Right kidney (tissue), 9 donors: ENCODE measurements at places on chromosomes 1 and 21.

- peak; percentile 19 for DNase-seq
Measured at GRCh38 chr21:29018540-29018939, 609 bp downstream of the RWDD2B start.

DNA sequence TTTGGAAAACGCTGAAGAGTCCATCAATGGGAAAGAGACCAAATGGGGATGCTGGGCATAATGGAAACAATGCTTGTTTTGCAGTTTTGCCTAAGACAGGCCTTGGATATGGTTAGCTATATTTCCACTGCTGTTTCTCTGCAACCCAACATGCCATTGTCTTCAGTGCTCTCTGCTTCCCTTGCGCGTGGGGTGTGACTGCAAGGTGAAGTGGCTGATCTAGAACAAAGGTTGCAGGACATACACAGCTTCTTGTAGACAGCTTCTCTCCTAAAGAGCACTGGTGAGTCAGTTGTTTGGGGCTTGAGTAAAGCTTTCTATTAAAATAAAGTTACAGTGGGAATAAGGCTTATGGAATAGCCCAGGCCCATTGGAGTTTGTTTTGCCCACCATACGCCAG lies 33.0 kb downstream of the RUNX1 start:
- no peak for DNase-seq

DNA sequence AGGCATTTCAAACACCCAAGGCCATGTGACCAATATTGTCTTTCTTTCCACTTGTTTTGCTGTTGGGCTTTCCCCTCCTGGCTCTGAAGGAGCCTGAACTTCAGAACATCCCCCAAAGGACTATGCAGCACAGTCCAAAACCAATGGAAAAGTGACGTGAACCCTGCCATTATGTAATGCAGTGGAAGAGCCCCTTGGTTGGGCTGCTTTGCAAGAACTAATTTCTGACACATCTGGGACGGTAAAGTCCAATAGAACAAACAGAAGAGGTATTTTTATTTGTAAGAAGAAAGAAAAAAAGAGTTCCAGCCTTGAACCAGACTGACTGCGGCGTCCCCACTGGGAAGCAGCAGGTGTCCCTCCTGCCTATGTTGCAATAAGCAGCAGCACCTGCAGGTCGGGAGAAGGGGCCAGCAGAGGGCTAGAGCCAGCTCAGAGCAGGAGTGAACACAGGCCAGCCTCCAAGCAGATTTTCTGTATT lies 116.7 kb downstream of the CDC7 start:
- no peak for DNase-seq

- DNase-seq: no peak
Measured at GRCh38 chr21:40060083-40060677, 192.9 kb downstream of the PCP4 start.

DNA sequence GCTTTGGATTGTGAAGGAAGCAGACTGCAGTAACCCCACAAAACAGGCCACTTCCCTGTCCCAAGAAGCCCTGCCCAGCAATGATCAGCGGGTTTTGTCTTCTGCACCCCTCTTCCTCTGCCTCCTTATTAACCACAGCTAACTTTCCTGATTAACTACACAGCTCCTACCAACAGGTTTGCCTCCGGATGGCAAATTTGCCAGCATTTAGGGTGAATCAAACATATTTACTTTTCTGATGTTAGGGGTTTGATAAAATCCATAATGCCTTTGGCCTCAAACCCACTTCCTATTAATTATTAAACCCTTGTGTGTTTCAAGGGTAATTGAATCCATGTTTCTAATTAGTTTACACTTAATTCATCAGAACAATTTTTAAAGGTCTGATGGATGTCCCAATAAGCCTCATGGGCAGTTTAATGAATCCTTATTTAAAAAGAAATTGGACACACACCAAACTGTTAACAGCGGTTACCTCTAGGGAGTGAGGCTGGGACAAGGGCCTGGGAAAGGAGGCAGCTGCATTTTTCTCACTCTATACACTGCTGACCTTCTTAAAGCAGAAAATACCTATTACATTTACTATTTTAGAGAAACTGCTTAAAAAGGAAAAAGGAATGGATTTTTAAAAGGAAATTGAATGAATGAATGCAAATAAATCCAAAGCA lies 91.9 kb downstream of the CSMD2 start:
- DNase-seq: no peak

- no peak for DNase-seq
Measured at GRCh38 chr1:157407917-157408525, 144.3 kb downstream of the FCRL5 start.

- DNase-seq: no peak
Measured at GRCh38 chr1:2845869-2846268, 44.4 kb upstream of the TTC34 start.

DNA sequence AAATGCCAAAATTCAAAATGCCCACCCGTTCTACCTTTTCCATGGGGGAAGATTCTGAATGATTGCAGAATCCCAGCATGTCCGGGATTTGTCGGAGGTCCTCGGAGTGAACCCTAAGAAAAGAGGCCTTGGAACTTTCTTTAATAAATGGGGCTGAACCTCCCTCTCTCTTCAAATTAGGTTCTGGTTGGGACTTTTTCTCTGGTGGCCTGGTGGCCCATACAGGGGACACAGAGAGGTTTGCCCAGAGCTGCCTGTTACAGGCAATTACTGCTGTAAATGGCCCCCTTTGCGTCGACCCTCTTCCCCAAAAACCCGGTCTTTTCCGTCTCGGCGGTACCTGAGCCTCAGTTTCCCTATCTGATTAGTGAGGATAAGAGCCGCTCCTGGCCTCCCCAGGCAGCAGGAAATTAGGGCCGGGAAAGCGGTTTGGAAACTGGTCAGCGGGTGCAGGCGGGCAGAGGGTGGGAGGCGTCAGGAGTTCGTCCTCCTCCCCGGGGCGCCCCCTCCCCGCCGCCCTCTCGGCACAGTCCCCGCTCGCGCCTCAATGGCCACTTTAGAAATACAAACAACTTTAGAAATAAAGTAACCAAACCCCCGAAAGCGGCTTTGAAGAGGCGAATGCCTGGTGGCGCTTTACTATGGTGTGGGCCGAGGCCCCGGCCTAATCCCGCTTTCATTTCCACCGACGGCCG lies 15.6 kb downstream of the PAX7 start:
- DNase-seq: peak; percentile 32

- DNase-seq: peak; percentile 50
Measured at GRCh38 chr1:162235241-162235800, 141.3 kb downstream of the SPATA46 start.

DNA sequence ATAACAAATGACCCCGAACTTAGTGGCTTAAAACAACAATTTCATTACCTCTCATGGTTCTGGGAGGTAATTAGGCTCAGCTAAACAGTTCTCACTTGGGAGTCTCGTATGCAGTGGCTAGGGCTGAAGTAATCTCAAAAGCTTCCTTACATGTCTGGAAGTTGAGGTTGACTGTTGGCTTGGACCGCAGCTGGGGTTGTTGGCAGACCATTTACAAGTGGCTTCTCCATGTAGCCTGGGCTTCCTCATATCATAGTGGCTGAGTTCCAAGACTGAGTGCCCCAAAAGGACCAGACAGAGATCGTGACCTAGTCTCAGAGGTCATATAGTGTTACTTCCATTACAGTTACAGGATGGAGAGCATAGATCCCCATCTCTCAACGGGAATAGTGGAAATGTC lies 2.4 kb upstream of the POGZ start:
- DNase-seq: no peak

DNA sequence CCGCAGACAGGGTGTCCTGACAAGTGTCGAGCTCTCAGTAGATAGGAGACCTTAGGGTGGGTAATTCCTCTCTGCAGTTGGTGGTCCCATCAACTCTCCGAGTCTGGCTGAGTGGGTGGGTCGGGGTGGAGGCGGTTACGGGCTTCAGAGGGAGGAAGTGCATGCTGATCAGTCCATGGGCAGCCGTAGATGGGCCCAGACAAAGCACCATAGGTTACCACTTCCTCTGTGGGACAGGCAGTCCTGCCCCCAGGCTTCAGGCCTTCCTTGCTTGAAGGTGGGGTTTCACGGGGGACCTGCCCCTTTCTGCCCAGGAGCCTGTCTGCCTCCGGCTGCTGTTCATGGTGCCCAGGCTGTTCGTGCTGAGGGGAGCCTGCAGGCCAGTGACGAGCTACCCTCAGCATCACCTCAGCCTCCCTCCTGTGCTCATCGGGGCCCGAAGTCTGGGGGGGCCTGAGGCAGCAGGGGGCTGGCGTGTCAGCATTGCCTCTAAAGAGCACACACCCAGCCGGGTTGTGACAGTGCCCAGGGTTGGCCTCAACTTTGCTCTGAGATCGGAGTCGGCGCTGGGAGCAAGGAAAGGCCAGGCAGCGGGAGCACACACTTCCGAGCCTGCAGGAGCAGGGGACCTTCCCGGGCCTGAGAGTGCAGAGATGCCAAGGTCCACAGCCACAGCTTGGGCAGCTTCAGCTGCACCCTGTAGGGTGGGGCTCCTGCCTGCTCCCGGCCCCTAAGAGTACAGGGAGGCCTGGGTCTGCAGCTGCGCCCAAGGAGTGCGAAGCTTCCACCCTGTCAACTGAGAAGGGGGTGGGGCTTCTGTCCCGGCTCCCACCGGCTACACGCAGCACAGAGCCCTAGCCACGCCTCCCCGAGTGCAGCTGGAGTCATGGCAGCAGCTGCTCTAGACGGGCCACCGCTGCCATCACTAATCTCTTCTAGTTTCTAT lies 225.4 kb upstream of the NRIP1 start:
- DNase-seq: peak; percentile 22

- no peak for DNase-seq
Measured at GRCh38 chr1:94027721-94028515, 93.0 kb downstream of the ABCA4 start.

DNA sequence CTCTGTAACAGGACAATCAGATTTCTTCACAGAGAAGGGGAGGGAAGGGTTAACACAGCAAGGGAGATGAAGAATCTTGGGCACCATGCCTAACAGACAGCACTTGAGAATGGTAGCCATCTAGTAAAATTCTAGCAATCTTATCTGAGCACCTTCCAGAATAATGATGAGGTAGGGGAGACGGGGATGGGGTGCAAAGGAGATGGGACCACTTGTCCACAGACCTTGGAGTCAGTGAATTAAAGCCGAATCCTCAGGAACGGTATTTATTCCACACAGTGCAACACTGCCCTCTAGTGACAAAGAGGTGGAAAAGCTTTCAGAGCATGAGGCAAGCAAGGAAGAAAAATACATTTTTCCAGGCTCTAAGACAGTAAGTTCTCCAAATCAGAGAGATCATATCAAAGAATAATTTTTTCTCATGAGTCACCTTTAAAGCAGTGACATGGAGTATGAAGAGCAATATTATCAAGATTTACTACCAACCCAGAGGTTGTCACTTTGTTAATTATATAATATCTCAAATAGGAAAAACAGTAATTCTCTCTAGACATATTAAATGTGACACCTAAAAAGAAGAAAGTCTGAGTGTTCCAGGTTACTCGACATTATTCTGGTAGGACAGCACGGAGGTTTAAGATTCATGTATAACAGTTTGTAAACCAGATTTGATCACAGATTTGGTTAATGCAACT lies 43.3 kb upstream of the LPAR3 start:
- DNase-seq: peak; percentile 33

- no peak for DNase-seq
Measured at GRCh38 chr21:34154878-34155277, 81.5 kb downstream of the MRPS6 start.

DNA sequence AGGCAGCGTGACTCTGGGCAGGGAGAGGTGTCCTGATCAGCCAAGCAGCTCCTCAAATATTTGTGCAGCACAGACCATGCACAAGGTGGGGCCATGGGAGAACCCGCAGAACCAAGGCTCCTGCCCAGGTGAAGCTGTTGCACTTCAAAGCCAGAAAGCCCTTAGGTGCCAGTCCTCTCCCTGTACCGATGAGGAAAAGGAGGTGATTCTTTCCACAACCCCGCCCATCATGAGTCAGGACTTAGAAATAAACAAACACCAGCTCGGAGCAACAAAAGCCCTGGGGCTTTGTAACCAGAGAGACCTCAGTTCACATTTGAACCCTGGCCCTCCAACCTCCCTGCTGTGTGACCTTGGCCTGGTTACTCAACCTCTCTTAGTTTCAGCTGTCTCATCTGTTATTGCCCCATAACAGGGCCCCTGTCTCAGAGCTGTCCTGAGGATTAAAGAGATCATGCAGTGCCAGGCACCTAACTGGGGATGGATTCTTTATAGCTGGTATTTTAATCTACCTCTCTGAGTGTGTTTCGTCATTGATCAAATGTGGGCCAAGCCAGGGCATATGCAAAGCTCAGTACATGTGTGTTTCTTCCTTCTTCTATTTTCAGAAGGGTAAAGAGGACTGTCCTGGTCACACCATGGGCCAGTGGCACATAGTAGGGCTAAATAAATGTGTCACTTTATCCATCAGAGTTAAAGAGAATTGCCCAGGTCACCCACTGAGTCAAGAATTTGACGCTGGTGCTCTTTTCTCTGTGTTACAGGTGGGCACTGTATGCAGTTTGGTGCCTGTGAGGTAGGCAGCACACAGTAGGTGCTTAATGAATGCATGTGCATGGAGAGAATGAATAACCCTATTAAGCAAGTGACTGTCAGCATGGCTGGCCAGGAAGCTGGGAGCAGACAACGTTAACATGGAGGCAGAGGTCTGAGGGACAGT lies 1.4 kb downstream of the LDLRAD1 start:
- no peak for DNase-seq

GRCh38 chr1:221565711-221566110 lies 176.2 kb downstream of the DUSP10 start:
- no peak for DNase-seq
